ENCODE measurements at places on chromosomes 7 and 10. TPM values are rescaled to one million over a fixed set of nuclear protein-coding genes. Genes with fewer than 3 reads are reported as not detected.

The GNAT3 gene
- polyA plus RNA-seq: not detected

The HOXA13 gene
- not detected for polyA plus RNA-seq

The HECW1 gene
- polyA plus RNA-seq: 0.10 TPM

The SFTPD gene
- polyA plus RNA-seq: 0.06 TPM

The ANKRD30A gene
- not detected for polyA plus RNA-seq

The ITIH2 gene
- polyA plus RNA-seq: not detected
